ENCODE measurements at places on chromosomes 5 and 9.
A peak's percentile ranks its signal among the peaks of the same experiment; 100 is the strongest.

- no peak for DNase-seq
Measured at GRCh38 chr5:32496104-32496503, 51.6 kb upstream of the ZFR start.

- DNase-seq: no peak
Measured at GRCh38 chr5:148452499-148453193, 68.9 kb downstream of the FBXO38 start.

GRCh38 chr9:23663946-23664345 lies 162.1 kb downstream of the ELAVL2 start:
- no peak for DNase-seq

DNA sequence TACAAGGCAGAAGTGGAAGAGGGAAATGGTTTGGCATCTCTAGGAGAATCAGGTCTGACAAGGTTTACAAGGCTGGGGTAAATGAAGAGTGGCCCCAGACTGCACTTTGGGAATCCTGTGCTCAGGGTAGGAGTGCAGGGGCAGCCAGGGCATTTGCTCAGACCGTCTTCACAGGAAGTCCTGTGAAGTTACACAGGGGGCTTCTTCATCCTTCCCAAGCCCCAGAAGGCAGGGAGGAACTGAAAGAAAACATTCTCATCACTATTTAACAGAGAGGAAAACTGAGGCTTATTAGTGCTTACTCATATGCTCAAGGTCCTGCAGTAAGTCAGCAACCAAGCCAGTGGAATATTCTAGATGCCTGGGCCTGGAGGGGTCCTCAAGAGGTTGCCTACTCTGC lies 80.7 kb downstream of the NRG2 start:
- DNase-seq: no peak

- no peak for DNase-seq
Measured at GRCh38 chr5:78929833-78930232, 55.3 kb downstream of the ARSB start.

DNA sequence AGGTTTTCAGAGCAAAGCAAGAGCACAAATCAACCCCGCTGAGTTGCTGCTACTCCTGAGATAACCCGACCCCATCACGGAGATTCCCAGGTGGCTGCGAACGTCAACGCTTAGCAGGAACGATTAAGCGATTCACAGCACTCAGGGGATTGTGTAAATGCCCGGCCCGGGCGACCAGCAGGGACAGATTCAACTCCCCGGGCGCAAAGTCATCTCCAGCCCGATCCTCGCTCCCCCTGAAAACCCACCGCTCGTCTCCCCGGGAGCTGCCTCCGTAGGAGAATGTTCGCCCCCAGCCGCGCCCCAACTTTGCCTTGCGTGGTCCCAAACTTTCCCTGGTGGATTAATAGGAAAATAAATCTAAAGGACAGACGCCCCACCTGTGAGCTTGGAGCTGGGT lies 685 bp downstream of the SLC24A2 start:
- no peak for DNase-seq

DNA sequence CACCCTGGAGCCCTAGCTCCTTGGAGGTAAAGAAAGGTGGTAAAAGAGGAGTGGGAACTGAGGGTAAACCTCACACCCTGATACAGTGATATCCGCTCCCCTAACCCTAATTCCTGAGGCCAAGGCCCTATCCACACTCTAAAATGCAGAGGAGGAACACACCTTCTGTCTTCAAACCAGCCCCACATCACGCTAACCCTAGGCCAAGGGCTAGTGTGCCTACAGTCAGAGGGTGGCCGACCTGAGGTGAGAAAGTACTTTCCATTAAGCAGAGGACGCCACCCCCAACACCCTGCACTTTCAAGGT lies 590 bp downstream of the HDAC3 start:
- no peak for DNase-seq

GRCh38 chr9:94909250-94909894 lies 182.9 kb downstream of the AOPEP start:
- DNase-seq: no peak

- DNase-seq: no peak
Measured at GRCh38 chr9:78839252-78839651, 542.3 kb downstream of the PSAT1 start.

- no peak for DNase-seq
Measured at GRCh38 chr9:134912126-134912840, 5.4 kb downstream of the FCN1 start.

- no peak for DNase-seq
Measured at GRCh38 chr5:3375586-3376311, 219.9 kb upstream of the IRX1 start.

- no peak for DNase-seq
Measured at GRCh38 chr9:133948561-133949485, 43.3 kb downstream of the VAV2 start.

DNA sequence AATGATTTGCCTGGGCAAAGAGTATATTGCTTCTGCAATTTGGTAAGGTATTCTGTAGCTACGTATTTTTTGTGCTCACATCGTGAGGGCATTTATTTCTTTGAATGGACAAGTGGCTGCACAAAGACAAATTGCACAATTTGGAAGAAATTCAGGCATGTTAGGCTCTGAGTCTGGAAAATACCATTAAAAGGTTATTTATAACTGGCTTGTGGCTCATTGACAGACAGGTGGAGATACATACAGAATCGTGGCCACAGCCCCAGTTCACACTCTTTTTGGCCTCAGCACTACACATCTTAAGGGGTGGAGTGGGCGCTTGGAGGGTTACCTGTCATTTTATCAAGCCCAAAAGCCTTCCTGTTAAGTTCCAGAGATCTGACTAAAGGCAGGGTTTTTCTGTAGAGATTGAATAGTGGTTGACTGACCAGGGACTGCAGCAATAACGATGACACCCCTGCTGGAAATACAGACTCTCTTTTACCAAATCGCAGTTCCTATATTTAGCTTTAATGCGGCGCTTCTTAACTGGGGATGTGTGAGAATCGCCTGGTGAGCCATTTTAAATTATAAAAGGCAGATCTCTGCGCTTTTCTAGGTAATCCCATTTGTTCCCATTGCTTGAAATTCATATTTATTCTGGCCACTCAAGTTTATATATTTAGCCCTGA lies 14.7 kb downstream of the MAN2A1 start:
- no peak for DNase-seq

GRCh38 chr5:75656311-75657003 lies 45.2 kb downstream of the ANKDD1B start:
- peak; percentile 61 for DNase-seq

DNA sequence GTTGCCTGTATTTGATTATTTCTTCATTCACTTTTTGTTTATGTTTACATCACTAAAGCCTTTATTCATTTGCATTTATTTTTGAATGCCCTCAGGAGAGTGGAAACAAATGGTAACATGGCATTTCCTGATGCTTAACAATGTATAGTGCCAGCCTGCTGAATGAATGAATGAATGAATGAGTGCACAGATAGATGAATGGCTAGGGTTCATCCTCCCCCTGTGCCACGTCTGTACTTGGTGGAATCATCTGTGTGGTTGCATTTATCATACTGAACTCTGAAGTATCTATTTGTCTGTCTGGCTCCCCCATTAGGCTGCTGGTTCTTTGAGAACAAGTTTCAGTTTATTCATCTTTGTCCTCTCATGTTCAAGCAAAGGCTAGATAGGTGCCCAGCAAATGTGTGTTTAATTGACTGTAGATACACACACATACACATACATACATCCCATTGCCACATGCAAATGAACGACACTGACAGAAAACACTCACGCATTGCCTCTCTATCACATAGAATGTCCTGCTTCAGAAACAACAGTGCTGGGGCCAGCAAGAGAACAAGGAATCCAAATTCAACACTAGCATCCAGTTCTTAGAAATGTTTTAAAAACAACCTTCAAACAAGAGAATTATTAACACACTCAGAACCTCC lies 150.4 kb downstream of the PAPPA start:
- no peak for DNase-seq

- no peak for DNase-seq
Measured at GRCh38 chr5:142171270-142171669, 62.7 kb downstream of the NDFIP1 start.

GRCh38 chr9:121173501-121173900 lies 28.2 kb downstream of the RAB14 start:
- no peak for DNase-seq

DNA sequence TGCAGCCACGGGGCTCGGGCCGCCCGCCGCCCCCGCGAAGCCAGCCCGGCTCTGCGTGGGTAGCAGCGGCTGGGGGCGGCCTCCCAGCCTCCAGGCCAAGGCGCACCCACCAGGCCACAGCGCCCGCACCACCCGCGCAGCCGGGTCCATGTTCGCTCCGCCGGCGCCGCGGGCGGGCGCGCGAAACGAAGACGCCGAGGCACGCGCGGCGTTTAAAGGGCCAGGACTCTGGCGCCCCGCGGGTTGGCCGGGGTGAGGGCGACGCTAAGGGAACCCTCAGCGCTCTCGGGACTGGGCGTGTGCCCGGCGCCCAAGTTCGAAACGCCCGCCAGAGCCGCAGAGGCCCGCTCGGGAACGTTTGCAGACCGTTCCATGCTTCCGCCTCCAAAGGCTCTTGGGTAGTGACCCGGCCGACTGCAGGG lies at the start of gene PTGES2:
Gene PTGES2, minus strand, starts transcription at position 162 of the 422 bp plus-strand sequence. Its CDS starts 12 bp downstream, at position 150.
- DNase-seq: peak; percentile 92

GRCh38 chr9:249025-249424 lies 34.4 kb downstream of the DOCK8 start:
- no peak for DNase-seq

DNA sequence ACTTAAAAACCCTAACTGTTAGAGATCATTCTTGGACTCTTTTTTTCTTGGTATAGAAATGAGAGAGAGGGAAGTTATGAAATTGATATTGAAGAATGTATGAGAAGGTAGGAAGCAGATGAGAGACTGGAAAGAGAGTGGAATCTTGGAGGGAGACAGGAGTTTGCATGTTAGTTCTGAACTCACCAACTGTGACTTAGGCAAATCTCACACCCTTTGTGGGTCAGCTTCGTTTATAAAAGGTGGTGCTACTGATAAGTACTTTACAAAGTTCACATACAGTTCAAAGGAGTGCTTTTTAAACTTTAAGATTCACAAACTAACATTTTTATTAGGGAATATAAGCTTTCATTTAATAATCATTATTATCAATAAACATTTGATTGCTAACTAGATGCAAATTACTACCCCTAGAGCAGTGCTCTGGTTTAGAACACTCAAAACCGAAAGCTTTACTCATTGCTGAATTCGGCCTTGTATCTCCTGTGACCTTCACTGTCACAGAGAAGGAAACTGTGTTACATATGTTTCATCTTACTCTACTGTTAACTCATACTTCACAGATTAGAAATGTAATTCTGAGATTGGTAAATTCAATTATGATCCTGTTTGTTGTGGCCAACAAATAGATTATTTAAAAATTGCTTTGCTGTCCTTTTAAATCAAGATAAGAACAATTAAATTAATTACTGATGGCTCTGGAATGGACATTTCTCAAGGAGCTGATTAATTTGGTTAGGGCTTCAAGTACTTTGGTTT lies 143.2 kb downstream of the RMI1 start:
- DNase-seq: no peak

GRCh38 chr5:9192266-9192665 lies 353.6 kb downstream of the SEMA5A start:
- DNase-seq: no peak

GRCh38 chr5:121029536-121030245 lies 565.6 kb downstream of the PRR16 start:
- DNase-seq: peak; percentile 17

GRCh38 chr5:158549311-158549710 lies 550.4 kb downstream of the EBF1 start:
- no peak for DNase-seq

GRCh38 chr9:89807682-89808075 lies 202.9 kb downstream of the GADD45G start:
- DNase-seq: no peak

DNA sequence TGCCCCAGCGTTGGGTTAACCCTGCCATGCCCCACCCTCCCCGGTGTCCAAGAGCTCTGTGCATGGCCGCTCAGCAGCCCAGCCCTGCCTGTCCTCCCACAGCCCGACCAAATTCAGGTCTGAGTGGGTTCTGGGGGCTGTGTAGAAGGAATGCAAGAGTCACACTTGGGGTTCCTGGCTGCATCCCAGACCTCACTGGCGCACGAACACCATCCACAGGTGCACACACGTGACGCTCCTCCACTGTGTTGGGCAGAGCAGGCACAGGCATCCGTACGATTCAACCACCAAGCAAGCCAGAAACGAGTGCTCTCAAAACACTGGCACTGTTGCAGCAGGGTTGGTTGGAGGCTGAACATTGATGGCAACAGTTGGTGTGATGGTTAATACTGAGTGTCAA lies 93.9 kb downstream of the OLFM1 start:
- no peak for DNase-seq

DNA sequence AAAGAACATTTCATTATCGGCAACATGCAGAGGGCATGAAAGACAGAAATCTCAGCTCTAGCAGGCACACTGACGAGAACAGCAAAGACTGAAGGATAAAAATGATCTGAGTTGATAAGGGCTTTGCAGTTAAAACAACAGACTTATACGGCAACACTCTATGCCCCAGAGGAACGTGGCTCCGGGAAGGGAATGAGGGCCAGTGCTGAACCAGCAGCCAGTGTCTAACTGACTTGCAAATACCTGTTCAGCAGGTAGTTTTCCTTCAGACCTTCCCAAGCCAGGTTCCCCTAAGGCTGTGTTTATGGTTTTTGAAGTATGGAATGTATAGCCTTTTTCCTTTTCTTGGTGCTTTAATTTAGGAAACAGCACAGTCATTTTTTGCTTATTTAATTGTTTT lies 121.3 kb upstream of the CDH18 start:
- DNase-seq: no peak

GRCh38 chr9:95171596-95171995 lies 145.9 kb downstream of the FANCC start:
- DNase-seq: no peak

DNA sequence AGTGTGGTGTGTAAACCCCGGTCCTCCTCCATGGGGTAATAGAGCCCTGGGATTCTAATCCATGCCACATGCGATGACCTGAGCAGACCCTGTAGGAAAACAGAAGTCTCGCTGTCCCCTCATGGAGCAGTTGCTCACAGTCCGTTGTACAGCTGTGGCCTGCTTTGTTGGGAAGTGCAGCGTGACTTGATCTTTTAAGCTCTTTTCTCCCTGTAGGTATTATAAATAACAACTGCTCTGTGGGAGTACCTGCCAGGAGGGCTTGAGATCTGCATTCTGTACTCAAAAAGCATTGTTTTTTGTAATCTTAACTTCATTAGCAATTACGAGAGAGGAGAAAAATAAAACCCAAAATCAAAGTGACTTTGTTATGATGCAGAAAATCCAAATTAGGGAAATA lies 17.3 kb downstream of the MEGF10 start:
- DNase-seq: no peak

DNA sequence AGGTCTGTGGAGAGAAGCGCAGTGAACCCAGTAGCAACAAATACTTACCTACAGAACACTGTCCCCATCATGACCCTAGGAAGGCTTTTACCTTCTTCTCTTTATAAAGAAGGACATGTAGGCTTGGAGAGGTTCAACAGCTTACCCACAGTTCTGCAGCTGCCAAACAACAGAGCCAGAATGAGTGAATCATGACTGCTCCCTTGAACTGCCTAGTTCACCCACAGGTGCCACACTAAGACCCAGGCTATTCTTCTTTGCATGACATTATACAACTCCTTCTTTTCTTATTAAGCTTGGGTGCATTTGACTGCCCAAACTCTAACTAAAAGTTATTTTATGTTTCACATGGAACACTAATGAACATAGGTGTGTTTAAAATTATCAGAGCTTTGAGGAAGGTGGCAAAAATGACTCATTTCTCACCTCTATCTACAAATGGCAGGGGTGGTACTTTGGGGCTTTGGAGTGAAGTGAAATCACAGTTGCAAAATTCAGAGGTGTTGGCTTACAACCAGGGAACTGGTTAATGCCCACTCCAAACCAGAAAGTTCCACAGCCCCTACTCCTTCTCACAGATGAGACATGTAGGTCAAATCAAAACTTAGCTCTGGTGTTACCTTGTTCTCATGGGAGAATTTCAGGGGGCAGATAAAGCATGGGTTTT lies 201.6 kb downstream of the SEMA6A start:
- no peak for DNase-seq
